ENCODE measurements at places on chromosomes 16 and 17.
A peak's percentile ranks its signal among the peaks of the same experiment; 100 is the strongest.

DNA sequence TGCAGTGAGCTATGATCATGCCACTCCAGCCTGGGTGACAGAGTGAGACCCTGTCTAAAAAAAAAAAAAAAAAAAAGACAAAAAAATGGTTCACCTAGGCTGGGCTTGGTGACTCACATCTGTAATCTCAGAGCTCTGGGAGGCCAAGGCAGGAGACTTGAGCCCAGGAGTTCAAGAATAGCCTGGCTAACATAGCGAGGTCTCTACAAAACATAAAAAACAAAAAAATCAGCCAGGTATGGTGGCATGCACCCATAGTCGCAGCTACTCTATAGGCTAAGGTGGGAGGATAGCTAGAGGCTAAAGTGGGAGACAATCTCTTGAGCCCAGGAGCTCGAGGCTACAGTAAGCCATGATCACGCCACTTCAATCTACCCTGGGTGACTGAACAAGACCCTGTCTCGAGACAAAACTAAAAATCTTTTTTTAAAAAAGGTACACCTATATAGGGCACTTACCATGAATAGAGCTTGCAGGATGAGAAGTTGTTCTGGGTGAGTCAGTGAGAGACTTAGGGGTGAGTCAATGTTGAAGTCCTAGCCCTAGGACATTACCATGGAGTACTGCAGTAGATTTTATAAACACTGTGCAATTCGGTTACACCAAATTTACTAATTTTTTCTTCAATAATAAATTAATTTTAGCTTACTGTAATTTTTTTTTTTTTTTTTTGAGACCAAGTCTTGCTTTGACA, 19.0 kb downstream of the USP32 start:
- DNase-seq = no peak

DNA sequence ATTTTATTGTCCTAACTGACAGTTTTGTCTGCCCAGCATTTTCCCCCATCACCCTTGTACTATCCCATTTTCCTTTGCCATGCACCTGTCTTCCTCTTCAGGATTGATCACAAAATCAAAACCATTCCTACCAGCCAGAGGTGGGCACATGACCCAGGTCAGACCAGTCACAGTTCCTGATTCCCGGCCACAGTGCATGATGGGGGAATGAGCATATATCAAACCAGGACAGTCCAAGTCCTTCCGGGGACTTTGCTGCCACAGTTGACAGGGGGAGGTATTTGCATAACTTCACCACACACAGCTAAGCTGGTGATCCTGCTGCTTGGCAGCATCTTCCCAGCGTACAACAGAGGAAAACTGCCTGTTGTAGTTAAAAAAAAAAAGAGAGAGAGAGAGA, 493.9 kb downstream of the WWOX start:
- no peak for DNase-seq

DNA sequence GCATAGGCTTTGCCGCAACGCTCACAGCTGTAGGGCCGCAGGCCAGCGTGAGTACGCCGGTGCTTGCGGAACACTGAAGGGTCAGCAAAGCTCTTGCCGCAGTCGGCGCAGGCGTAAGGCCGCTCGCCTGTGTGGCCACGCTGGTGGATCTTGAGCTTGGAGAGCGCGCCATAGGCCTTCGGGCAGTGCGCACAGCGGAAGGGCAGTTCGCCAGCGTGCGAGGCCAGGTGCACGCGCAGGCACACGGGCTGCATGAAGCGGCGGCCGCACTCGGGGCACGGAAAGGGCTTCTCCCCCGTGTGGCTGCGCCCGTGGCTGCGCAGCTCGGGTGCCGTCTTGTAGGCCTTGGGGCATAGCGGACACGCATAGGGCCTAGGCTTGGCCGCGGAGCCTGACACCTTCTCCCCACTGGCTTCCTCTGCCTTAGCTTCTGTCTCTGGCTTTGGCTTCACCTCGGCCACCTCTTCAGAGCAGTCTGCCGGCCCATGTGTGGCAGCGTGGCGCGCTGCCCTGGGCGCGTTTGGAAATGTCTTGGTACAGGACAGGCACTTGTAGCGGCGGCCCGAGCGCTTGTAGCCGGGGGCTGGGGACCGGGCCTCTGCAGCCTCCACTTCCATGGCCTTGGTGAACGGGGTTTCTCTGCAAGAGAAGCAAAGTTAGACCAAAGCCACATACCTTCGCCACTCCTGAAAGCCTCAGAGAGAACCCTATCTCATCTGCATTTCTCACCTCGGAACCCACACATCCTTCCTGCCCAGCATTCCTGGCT, 10.0 kb downstream of the ZNF668 start:
- DNase-seq = no peak

GRCh38 chr16:20673071-20673806, 24.2 kb downstream of the ACSM1 start:
- no peak for DNase-seq

DNA sequence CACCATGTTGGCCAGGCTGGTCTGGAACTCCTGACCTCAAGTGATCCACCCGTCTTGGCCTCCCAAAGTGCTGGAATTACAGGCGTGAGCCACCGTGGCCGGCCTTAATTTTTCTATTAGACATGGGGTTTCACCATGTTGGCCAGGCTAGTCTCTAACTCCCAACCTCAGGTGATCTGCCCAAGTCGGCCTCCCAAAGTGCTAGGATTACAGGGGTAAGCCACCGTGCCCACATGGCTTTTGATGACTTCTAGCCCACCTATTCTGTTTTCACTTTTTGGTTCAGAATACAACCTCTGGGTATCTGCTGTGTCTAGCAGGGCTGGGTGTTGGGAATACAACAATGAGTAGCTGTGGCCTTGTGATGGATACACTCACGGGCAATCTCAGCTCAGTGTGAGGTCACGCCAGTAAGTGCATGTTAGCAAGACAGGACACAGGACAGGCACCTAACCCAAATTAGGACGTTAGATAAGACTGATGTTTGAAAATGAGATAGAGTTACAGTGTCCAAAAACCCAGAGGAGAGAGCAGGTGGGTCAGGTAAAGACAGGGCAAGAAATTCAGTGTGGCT, 14.1 kb upstream of the YWHAE start:
- peak; percentile 25 for DNase-seq

DNA sequence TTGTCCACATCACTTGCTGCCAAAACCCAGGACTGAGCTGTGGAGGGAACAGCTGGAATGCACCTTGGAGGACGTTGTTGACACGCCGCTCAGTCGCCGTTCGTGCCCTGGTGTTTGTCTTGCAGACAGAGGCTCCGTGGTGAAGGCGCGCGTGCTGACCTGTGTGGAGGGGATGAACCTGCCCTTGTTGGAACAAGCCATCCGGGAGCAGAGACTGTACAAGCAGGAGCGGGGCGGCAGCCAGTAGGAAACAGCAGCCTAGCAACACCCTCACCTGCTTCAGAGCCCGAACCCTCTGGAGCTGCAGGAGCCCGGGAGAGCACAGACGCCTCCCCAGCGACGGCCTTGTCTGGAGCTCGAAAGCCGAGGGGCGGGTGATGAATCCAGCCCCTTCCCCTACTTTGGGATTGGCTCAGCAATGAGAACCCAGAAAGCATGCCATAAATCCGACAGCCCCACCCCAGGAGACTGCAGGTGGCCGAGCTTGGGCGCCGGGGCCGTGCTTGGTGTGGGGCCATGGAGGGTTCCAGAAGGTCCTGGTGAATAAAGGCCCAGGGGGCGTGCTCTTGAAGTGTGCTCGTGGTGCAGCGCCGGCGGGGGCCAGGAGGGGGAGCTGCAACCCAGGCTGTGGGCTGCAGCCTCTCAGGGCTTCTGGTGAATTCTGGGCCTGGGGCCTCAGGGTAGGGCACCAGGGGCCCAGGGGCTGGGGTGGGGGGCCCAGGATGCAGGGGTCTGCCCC, 470 bp upstream of the CDK3 start:
- DNase-seq = peak; percentile 81

GRCh38 chr17:69581061-69581961, 166.8 kb downstream of the MAP2K6 start:
- no peak for DNase-seq

- no peak for DNase-seq
Measured at GRCh38 chr17:80110447-80110812, 9.0 kb downstream of the GAA start.

GRCh38 chr17:27602721-27603420, 28.1 kb upstream of the LGALS9 start:
- DNase-seq = peak; percentile 86

- DNase-seq = no peak
Measured at GRCh38 chr16:59758848-59759247, 1024.7 kb upstream of the GOT2 start.

GRCh38 chr17:57432507-57433277, 176.4 kb downstream of the MSI2 start:
- peak; percentile 42 for DNase-seq

DNA sequence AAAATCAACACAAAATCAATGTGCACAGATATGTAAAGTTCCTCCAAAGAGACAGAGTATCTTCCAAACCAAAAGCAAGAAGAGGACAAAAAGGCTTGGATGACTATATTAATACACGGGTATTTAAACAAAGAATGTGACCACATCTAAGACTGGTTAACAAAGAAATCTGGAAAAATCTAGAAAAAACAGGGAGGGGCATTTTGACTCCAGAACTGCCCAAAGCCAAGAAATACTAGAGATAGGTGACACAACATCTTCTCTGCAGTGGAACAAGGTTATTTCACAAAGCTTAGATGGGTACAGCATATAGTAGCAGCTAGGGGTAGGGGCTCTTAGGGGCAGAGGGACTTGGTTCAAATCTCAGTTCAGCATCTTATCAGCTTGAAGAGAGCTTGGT, 10.3 kb downstream of the RFFL start:
- no peak for DNase-seq

DNA sequence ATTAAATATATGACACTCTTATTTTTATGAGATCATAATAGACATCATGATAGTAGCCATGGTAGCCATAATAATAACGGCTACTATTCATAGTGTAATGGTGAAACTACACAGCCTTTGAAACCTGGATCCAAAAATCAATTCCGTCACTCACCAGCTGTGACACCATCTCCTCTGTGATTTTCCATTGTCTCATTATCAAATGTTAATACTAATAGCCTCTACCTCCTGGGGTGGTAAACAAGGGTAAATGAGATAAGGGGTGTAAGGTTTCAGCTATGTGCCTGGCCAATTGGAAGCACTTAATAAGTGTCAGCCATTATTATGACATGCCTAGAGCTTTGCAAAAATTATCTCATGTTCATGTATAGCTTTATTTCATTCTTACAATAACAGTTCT, 88.6 kb downstream of the CACNG3 start:
- no peak for DNase-seq

GRCh38 chr16:74249846-74250245, 46.8 kb upstream of the PSMD7 start:
- DNase-seq = no peak

DNA sequence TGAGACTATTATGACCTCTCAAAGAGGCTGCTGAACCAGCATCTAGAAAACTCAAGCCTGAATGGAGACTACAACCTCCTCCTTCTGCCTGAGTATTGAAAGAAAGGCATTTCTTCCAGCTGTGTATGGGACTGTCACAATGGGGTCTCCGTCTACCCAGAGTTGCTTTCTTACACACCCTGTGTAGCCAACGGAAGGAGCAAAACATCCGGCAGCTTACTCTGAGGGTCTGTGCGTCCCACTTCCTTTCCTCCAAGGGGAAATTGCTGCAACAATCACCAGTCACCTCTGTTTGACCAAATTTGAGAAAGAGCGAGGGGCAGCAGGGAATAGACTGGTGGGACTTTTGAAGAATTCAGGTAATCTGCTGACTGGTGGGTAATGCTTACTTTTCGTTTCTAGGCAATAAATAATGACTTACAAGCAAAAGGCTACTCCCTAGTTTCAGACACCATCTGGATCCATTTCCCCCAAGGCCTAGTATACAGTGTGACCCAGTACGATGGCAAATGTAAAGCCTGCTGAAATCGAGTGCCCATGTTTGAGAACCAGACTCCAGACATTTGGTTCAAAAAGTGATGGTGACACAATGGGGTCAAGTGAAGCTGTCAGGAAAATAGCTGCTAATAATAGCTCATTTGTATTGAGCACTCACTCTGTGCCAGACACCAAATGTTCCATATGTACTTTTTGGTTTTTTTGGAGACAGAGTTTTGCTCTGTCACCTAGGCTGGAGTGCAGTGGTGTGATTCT, 81.7 kb downstream of the YPEL2 start:
- DNase-seq = no peak

Data from Right ventricle myocardium inferior (tissue), 1 donor.